ENCODE measurements at places on chromosomes 5 and 9.
A peak's percentile ranks its signal among the peaks of the same experiment; 100 is the strongest.

DNA sequence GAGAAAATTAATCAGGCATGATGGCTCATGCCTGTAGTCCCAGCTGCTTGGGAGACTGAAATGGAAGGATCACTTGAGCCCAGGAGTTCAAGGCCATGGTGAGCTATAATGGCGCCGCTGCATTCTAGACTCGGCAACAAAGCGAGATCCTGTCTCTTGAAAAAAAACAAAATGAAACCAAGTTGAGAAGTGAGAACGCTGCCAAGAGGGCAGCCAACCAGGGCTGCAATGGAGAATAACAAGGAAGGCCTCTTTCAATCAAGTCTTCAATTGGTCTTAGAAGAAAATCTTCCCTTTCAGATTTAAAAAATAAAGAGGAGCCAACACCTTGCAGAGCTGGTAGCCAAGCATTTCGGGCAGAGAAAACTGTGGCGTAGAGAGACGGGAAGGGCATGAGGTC is 14.7 kb downstream of the KIAA1958 start:
- DNase-seq, result no peak

- DNase-seq, result no peak
Observed at GRCh38 chr9:107308461-107308860, 25.4 kb downstream of the RAD23B start.

DNA sequence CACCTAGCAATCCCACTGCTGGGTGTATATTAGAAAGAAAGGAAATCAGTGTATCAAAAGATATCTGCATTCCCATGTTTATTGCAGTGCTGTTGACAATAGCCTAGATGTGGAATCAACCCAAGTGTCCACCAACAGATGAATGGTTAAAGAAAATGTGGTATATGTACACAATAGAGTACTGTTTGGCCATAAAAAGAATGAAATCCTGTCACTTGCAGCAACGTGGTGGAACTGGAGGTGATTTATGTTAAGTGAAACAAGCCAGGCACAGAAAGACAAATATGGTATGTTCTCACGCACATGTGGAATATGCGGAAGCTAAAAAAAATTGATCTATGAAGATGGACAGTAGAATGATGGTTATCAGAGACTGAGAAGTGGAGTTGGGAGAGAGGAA is 221.6 kb upstream of the DAP start:
- no peak for DNase-seq

GRCh38 chr5:21573416-21574314 is 1279.5 kb downstream of the CDH12 start:
- DNase-seq, result peak; percentile 63

DNA sequence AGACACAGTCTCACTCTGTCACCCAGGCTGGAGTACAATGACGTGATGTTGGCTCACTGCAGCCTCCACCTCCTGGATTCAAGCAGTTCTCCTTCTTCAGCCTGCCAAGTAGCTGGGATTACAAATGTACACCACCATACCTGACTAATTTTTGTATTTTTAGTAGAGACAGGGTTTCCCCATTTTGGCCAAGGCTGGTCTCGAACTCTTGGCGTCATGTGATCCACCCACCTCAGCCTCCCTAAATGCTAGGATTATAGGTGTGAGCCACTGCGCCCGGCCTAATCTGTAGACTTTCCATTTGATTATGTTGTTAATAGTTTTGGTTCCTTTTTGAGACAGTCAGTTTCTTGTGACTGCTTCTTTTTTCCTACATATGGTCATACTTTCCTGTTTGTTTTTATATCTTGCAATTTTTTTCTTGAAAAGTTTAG is 31.0 kb downstream of the MTREX start:
- DNase-seq, result no peak

DNA sequence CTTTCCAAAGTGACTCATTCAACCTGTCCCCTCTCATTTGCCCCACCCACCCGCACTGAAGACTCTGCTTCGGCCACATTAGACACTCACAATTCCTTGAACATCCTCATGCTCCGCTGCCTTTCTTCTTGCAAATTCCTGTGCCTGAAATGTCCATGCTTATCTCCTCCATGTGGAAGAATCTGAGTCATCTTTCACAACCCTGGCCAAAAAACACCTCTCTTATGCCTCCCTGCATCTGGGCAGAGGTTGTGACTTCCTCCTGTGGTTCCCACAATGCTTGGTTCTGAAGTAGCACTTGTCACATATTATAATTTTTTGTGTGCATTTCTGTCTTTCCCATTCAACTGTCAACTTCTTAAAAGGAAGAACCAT is 238.6 kb downstream of the ENC1 start:
- no peak for DNase-seq

- no peak for DNase-seq
Observed at GRCh38 chr5:133967124-133967523, 1.3 kb downstream of the C5orf15 start.

DNA sequence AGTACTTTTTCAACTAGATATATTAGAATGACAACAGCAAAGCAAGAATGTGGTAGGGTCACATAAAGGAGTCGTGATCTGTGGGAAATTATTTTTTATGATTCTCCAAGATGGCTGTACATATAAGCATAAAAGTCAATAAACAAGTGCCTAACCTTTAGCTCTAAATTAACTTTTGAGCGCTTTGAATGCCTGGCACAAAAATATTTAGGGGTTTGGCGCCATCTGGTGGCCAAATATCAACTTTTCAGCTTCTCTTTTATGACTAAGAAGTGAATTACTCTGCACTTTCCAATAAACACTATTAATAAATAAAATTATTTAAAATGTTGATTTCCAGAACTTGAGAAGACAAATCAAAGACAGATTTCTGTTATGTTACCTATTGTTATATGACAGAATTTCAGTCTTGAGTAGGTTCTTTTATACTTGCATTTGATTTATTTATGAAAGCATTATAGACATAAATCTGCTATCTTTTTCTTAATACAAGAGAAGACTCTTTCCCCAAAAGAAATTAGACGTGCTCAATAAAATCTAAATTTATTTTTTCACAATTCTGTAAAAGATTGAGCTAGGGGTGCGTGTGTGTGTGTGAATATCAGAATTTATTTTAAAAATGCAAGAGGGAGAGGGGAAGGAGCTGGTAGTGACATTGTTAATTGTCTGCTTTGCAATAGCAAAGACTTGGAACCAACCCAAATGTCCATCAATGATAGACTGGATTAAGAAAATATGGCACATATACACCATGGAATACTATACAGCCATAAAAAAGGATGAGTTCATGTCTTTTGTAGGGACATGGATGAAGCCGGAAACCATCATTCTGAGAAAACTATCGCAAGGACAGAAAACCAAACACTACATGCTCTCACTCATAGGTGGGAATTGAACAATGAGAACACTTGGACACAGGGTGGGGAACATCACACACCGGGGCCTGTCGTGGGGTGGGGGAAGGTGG is 36.7 kb upstream of the ARRDC3 start:
- DNase-seq, result peak; percentile 45

- no peak for DNase-seq
Observed at GRCh38 chr5:103424453-103425205, 138.0 kb downstream of the NUDT12 start.

GRCh38 chr9:93675336-93676150 is 99.2 kb downstream of the PHF2 start:
- DNase-seq, result no peak

DNA sequence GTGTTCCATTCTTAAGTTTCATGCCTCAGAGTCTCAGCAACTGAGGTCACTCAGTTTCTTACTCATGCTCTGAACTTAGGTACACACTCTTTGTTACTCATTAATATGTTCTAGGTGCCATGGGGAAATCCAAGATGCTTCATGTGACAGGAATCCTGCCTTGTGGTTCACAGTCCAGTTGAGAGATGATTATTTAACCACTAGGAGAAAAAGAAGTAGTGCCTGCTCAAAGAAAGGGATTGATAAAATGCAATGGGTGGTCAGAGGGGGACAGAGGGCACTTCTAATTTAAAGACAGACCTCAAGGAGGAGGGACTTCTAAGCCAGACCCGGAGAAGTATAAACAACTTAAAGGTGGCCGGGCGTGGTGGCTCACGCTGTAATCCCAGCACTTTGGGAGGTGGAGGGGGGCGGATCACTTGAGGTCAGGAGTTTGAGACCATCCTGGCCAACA is 69.0 kb downstream of the UGCG start:
- DNase-seq, result no peak

DNA sequence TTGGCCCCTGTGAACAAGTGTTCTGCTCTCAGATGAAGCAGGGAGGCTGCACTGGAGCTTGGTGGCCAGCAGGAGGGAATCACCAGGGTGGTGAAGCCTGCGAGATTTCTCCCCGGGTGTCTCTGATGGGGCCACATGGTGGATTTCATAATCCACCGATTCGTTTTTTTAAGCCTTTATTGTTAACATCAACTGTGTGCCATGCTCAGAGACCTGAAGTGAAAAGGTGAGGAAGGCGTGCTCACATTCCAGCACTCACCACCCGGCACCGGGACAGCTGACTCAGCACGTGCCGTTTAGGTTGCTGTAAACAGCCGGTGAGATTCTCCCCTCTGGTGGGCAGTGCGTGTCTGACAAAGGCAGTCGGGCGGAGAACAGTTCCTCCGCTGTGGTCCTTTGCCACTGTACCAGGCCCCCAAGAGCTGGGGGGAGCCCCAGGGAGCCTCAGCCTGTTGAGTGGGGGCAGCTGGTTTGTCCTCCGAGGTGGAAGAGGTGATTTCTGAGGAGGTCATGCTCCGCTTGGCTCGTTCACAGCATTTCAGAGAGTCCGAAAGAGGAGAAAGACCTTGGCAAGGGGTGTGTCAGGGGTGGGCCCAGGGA is 12.7 kb upstream of the AHRR start:
- no peak for DNase-seq

GRCh38 chr5:9381464-9381863 is 164.4 kb downstream of the SEMA5A start:
- no peak for DNase-seq

DNA sequence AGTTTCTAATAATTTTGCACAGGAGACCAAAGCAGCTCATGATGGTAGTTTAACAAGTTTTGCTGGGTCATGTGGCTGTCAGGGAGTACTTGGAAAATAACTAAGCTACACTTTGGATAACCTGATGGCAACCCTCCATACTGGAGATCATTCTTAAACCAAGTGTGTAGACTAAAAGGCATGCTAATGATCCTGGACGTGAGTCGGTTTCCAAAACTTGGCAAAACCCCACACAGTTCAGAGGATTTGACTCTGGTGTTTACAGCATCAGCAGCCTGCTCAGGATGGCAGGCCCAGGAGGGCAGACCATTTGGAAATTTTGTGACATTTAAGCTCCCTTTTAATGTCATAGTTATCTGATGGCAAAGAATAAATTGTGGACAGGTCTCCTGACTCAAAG is 196.5 kb upstream of the EFNA5 start:
- no peak for DNase-seq

- no peak for DNase-seq
Observed at GRCh38 chr5:87403409-87403808, 9.3 kb downstream of the CCNH start.

DNA sequence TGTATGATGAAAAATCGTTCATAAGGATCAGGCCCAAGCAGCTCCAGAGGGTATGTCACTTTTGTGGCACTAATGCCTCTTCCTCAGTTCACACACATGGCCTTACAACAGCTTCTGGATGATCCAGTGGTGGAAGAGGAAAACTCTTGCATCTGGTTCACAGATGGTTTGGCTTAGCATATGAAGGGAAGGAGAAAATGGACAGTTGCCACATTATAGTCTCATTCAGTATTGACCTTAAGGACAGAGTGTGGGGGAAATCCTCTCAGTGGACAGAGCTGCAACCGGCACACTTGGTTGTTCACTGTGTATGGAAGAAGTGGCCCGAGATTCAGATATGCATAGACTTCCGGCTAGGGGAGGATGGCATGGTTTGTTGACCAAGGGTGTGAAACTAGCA is 22.8 kb downstream of the C9orf57 start:
- DNase-seq, result no peak

DNA sequence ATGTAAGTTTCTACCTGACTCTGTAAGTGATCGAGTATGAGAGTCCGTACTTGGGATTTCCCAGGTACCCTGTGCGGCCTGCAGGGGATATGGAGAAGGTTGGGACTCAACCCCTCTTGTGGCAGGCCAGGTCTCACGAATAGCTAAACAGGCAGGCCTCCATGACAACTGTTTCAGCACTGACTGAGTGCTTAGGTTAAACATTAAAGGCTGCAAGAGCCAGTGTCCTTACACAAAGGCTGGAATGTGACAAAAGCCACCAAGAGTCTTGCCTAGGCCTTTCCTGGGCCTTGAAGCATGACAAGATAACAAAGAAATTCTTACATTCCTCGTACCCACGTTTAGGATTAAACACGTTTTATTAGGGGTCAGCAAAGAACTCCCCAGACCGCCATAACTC is 58.6 kb downstream of the THBS4 start:
- no peak for DNase-seq

- no peak for DNase-seq
Observed at GRCh38 chr5:33563983-33564908, 123.5 kb downstream of the TARS1 start.

DNA sequence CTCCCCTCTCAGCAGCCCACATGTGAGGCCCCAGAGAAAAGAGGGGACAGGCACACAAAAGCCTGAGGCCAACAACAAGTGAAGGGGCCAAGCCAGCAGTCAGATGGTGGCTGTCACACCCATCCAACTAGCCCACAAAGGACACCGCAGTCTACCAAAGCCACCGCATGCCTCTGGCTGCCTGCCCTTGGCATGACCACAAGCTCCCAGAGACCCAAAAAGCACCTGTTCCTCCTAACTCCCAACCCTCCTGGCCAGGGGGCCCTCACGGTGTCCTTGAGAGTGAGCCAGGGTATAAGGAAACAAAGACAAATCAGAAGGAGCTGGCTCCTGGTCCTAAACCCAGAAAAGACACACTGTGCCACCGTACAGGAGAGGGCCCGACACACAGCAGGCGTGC is 77.8 kb upstream of the LRRTM2 start:
- peak; percentile 42 for DNase-seq

DNA sequence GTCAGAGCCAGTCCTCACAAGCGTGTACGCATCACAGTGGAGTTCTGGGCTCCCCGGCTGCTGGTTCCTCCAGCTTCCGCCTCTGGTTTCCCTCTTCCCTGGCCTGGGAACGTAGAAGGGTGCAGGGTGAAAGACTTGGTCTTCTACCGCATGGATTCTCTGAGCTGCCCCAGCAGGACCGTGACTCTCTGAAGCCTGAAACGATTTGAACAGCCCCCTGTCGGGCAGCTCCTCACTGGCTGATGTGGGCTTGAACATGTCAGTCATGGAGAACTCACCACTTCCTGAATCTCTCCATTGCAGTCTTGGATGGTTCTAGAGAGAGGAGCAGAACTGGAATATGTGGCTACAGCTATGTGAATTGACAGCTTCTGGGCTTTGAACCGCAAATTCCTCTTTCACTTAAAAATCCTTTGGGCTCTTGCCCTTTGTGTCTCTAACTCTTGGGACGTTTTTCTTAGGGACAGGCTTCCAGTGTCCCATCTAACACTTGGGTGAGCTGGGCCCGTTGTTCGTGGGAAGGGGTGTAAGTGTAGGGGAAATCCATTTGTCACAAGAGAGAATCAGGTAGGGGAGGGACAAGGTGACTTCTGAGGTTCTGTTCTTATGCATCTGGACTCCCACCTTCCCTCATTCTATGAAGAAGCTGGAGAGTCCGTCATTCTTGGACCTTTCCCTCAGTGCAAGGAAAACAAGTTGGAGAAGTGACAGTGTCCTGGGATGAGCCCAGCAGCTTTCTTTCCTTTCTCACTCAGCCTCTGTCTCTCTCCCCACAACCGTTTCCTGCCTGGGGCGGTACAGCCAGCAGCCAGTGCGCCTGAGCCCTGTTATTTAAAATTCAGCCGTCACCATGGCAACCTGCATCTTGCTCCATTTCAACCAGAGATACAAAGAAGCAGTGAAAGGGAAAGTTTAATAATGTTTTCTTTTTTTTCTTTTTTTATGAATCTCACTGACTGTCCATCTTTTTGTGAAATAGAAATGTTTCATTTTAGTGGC is 84.7 kb downstream of the PTTG1 start:
- peak; percentile 1 for DNase-seq

GRCh38 chr9:82038897-82039296 is 50.3 kb downstream of the SPATA31D1 start:
- DNase-seq, result no peak
